Dorsolateral prefrontal cortex (tissue), 122 donors: ENCODE measurements at places on chromosomes 2 and 18. TPM values are rescaled to one million over a fixed set of nuclear protein-coding genes. Genes with fewer than 3 reads are reported as not detected.

GRCh38 chr2:212695426-212695825 lies 156.8 kb upstream of the ERBB4 start:
- no peak for DNase-seq

KIAA2012 gene
- 4.1 TPM for total RNA-seq

HOXD4 gene
- total RNA-seq: not detected

SCN2A gene
- total RNA-seq: 82.6 TPM

TMEM169 gene
- 6.1 TPM for total RNA-seq

DNA sequence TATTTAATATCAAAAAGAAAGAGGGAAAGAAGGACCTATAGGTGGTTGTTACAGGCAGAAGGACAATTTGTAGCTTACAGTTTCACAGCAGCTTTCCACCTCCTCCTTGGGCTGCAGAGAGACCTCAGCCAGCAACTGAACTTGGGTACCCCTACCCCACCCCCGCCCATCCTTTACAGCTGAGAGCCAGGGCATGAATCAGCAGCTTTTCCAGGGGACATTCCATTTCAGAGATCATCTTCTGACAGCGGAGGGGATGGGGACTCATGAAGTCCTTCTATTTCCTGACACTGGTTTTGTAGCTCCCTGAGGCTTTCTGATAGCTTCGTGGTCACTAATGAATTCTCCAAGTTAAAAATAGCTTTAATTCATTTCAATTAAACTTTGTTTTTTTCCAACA lies 96.4 kb downstream of the ITGB1BP1 start:
- DNase-seq: no peak

GRCh38 chr2:227822416-227823003 lies 8.9 kb downstream of the CCL20 start:
- DNase-seq: no peak

YIPF4 gene
- total RNA-seq: 40.7 TPM

DNA sequence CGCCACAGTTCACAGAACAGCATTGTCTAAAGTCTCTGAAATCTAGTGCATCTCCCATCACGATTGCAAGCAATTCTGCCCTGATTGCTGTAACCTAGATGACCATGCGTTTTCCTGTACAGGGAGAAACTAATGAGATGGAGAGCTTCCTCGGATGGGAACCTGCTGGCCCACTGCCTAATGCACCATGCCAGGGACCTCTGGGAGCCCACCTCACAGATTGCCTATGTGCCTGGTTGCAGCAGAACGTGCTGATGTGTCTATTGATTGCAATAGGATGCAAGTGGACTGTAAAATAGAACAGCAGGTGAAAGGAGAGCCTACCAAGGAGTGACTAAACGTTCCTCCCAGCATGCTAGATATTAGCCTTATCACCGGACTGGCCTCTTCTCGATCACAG lies 141.0 kb upstream of the RAB12 start:
- DNase-seq: no peak

CYP27A1 gene
- 35.7 TPM for total RNA-seq

DNA sequence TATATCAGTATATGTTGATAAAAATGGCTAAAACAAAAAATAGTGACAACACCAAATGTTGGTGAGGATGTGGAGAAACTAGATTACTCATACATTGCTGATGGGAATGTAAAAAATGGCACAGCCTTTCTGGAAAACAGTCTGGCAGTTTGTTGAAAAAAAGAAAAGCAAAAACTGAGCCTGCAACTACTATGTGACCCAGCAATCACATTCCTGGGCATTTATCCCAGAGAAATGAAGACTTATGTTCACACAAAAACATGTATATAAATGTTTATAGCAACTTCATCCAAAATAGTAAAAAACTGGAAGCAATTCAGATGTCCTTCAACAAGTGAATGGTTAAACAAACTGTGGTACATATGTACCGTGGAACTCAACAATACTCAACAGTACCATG lies 7.5 kb upstream of the KDSR start:
- no peak for DNase-seq

DNA sequence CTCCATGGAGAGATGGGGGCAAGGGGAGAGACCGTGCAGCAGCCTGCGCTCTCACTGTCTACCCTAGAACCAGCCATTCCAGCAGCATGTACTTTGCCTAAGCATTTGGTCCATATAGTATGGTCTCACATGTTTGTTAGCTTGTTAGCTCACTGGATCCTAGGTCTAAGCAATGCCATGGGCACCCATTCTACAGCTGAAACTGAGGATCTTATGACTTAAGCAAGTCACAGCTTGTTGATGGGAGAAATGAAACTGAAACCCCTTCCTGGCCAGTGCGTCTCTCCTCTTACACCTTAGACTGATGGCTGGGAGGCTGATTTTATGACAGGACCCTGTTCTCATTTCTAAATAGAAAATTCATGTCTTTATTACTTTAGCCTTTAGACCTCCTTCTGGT lies 90.1 kb downstream of the EPAS1 start:
- DNase-seq: no peak

DNA sequence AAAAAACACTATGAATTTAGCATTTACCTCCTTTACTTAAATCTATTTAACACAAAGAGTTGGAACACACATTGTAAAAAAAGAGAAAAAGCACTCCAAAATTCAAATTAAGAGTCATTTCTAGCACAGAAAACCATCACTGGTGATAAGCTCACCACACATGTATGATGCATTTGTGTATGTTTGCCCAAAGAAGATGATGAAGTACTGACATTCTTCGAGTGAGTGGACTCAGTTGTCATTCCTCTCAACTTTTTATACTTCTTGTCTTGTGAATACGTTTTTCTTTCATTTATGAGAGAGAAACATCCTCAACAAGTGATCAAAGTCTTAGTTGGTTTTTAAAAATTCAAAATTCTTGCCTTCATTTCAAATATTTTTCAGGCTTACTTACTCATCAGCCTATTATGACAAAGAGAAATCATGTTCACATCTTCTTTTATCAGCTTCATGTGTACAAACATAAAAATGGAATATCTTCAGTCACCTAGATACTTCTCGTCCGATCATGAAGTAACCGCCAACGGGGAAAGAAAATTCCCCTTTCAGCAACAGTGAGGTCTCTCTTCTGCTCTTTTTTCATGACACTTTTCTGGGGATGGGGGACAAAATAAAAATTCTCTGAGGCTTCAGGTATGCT lies 1.5 kb downstream of the DSEL start:
- no peak for DNase-seq

DNA sequence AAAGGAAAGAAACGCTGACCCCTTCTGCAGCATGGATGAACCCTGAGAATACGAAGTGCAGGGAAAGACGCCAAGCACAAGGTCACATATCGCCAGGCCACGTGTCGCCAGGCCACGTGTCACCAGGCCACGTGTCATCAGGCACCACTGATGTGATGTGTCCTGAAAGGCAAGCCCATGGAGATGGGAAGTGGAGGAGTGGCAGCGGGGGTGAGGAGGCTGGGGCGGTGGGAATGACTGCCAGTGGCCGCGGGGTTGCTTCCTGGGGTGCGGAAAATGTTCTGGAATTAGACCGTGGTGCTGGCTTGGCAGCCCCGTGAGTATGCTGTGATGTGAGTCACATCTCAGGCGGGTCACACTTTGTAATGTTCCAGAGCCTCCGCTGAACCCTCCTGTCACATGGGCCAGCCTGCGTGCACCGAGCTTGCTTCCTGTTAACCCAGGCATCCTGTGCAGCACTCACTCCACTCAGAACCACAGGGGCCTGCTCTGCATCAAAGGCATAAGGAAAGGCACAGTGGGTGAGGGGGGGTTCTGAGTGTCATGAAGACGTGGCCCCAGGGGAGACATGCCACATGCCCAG lies 39.0 kb downstream of the SLC66A2 start:
- no peak for DNase-seq

GRCh38 chr2:60441800-60442199 lies 111.7 kb downstream of the BCL11A start:
- no peak for DNase-seq

UGT1A6 gene
- total RNA-seq: not detected

ALPP gene
- not detected for total RNA-seq

GRCh38 chr2:155372969-155373368 lies 674.5 kb downstream of the KCNJ3 start:
- DNase-seq: no peak

DNA sequence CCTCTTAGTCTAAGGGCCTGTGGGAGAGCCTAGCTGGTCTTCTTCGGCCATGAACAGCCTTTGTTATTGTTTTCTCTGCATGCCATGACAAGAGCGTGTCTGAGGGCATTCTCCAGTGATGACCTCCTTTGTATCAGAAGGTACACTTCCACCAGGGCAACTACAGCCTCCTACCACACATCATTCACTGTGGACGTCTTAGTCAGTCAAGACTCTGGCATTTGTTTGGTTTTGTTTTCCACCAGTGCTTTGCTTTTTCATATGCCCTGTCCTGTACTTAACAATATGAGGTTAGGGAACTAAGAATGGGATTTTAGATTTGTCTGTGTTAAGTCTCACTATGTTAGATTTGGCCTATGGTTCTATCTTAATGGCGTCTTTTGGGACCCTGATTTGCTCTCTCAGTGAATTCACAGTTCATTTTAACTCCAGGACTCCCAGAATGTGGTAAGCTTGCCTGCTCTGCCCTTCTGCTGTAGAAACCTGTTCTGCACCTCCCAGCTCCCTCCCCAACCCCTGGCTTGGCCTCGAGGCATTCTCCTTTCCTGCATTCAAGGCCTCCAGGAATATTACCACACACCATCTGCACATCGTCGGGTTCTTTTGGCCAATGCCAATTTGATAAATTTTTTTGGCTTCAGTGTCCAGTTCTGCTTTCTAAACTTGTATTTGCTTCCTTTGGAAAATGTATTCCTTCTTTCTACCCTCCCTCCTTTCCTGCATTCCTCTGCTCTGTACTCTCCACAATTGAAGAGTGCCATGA lies 42.8 kb upstream of the IL1R1 start:
- no peak for DNase-seq

GRCh38 chr2:31397094-31397493 lies 17.4 kb downstream of the XDH start:
- DNase-seq: no peak
